Naive B cell (primary cell): ENCODE measurements at places on chromosomes 2 and 18.

DNA sequence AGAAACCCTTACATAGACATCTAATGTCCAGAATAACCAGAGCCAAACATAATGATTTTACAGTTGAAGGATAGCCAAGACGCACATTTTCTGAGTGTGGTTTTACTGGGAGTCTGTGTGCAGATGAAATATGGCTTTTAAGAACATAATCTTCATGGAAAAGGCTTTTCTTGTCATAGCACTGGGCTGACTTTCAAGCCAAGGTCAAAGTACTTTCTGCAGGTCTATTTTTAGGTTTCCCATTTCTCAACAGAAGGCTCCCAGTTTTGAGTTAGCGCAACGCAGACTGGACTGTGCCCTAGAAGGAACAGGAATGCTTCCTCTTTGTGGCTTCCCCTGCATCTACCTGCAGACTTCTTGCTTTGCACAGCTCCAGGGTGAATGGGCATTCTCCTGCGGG lies 92.3 kb upstream of the UPP2 start:
- DNase-seq = no peak

- no peak for DNase-seq
Observed at GRCh38 chr2:73072129-73072395, 550 bp upstream of the SFXN5 start.

DNA sequence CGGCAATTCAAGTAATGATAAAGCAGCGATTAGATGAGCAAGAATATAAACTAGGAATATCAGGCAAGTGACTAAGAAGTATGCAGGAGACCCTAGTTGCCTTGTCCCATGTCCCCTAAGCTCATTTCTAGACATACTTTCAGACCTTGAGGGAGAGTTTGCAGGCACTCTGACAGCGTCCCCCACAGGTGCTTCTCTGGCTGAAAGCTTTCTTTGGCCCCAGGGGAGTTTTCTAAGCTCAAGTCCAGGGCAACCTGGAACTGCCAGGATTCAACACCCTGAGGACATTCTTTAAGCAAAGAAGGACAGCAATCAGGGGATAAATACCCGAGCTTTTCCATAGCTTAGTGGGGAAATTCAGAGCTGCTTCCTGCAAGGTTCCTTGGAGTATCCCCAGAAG lies 308.1 kb upstream of the CHST9 start:
- no peak for DNase-seq

GRCh38 chr2:102522890-102523289 lies 49.9 kb downstream of the SLC9A4 start:
- no peak for DNase-seq

- no peak for DNase-seq
Observed at GRCh38 chr2:84126530-84126929, 332.6 kb downstream of the SUCLG1 start.

GRCh38 chr2:204027091-204027490 lies 90.5 kb downstream of the ICOS start:
- DNase-seq = peak; percentile 5

GRCh38 chr2:56475191-56475590 lies 291.4 kb downstream of the CCDC85A start:
- DNase-seq = no peak

- DNase-seq = no peak
Observed at GRCh38 chr2:186349508-186349907, 136.6 kb upstream of the ZC3H15 start.

- no peak for DNase-seq
Observed at GRCh38 chr2:102063941-102064678, 72.3 kb downstream of the IL1R2 start.

- no peak for DNase-seq
Observed at GRCh38 chr2:58476556-58476955, 235.4 kb upstream of the FANCL start.

DNA sequence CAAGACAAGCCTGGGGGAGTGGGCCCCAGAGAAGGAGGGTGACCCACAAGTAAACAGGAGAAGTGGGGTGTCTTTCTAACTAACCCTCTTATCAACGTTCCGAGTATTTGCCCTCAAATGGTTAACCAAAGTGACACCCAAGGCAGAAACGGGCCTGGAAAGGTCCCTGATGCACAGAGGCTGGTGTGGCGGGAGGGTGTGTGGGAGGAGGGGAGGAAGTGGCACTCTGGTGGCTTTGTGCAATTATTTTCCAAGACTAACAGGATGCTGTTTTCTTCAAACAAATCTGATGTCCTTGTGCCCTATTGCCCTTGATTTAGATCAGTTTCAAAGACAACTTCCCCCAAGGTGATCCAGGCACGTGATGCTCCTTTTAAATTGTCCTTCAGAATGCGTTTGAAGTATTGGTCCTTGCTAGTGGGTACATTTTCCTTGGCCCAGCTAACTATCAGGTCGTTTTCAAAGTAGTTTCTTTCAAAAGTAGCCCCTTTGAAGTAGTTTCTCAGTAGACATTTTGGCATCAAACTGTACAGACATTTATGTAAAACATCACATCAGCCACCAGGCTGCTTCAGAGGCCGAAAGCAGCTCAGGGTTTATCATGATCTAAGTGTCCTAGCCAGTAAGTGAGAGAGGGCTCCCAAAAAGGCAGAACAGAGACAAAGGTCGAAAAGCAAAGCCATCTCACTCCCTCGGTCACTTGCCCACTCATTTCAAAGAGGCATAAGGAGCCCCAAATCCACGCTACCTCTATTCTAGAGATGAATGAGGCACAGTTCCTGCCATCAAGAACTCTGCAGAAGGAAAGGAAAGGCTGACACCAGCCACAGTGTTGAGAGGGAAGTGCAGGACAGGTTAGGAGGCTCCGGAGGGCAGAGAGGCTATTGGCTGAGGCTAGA lies 371.1 kb upstream of the ID2 start:
- no peak for DNase-seq

- DNase-seq = no peak
Observed at GRCh38 chr2:158894572-158894971, 73.9 kb upstream of the TANC1 start.

- DNase-seq = no peak
Observed at GRCh38 chr2:82803307-82803706, 1655.8 kb downstream of the SUCLG1 start.

- no peak for DNase-seq
Observed at GRCh38 chr2:186887107-186888090, 38.4 kb upstream of the ZSWIM2 start.
